Activated CD4-positive, alpha-beta T cell treated with anti-CD3 and anti-CD28 coated beads, Interleukin-2, amount 10 ng/mL, durations not matched to agents 24 days and 14 days (primary cell): ENCODE measurements at places on chromosomes 3 and 15. TPM values are rescaled to one million over a fixed set of nuclear protein-coding genes. Genes with fewer than 3 reads are reported as not detected.
A peak's percentile ranks its signal among the peaks of the same experiment; 100 is the strongest.

Gene GOLGA6D
- total RNA-seq = not detected in 2 replicates

Gene CYP8B1
- total RNA-seq = not detected in 2 replicates

DNA sequence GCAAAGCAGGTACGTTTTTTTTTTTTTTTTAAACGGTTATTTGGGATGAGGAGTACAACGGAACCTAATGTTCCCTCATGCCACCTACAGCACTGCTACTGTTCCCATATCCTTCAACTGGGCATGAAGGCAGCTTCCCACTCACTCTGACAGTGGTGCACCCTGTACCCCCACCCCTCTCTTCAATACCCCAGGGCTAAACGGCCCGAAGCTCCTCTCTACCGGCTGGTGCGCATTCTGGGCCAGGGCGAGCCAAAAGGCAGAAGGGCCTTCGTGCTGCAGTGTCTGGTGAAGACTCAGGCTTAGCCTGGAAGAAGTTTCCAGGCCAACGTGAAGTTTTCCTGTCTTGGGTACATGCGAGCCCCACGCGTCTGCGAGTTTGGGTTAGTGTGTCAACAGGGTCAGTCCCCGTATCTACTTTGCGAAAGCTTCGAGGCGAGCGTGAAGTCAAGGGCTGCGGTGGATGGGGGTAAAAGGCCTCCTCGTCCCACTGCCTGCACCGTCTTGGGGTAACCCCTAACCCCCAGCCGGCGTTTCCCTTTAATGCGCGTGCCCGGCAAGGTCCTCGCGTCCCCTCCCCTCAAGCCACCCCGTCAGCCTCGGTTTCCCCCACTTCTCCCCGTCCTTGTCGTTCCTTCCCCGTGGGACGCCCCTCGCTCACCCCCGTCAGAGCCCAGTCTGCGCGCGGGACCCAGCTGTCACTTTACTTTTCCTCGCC lies 765 bp upstream of the UBE2E2 start:
- peaks cover 49% of the 10 kb centered on the region for H3K27me3 ChIP-seq
- peak overlapping the region; percentile 83 for H3K4me3 ChIP-seq
- peak overlapping the region; percentile 56 for H3K27ac ChIP-seq
- no peak for DNase-seq
- H3K4me1 ChIP-seq = peaks cover 24% of the 10 kb centered on the region

- H3K4me1 ChIP-seq = no peaks in the 10 kb centered on the region
- no peak overlapping the region for H3K4me3 ChIP-seq
- DNase-seq = no peak
- no peak overlapping the region for H3K27ac ChIP-seq
Measured at GRCh38 chr3:57112206-57112605, 51.7 kb downstream of the SPATA12 start.

- DNase-seq = no peak
- no peaks in the 10 kb centered on the region for H3K36me3 ChIP-seq
- peaks cover 23% of the 10 kb centered on the region for H3K27me3 ChIP-seq
- no peak overlapping the region for H3K4me3 ChIP-seq
- no peaks in the 10 kb centered on the region for H3K4me1 ChIP-seq
Measured at GRCh38 chr15:82958638-82959037, 6.1 kb upstream of the HOMER2 start.

DNA sequence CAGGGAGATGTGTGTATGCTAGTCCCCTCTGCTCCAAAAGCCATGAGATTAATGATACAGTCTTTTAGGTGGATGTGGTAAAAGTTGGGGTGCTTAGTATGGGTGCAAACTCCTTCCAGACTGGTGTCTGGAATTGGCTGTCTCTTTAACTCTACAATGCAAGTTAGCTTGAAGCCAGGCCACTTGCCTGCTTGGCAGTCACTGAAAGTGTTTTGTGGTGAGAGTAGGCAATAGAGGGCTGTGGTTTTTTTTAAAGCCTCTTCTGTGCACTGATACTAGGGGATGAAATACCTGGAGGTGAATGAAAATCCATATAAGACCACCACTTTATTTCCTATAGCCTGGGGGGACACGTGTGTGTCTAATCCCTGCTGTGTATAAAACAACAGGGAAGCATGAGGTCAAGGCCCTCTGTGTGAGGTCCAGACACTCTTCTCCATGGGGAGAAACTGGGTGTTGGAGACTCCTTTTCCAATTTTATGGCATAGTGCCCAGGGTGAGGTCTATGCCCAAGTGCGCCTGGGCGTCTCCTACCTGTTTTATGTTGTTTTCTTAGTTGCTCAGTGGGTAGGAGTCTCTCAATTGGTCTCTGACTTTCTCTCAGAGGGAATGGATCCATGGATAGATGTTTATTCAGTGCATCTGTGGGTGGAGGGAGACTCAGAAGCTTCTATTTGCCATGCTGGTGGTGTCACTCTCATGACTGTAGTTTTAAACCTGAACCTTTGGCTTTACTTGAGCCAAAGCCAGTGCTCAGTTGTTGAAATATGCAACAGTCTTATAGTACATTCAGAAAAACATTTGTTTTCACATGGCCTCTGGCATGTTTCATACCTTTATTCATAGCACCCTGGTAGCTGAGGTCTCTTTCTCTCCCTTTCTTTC lies 327.8 kb upstream of the ATP11B start:
- no peaks in the 10 kb centered on the region for H3K4me1 ChIP-seq
- no peak for DNase-seq
- no peaks in the 10 kb centered on the region for H3K27me3 ChIP-seq
- H3K36me3 ChIP-seq = no peaks in the 10 kb centered on the region
- H3K4me3 ChIP-seq = no peak overlapping the region
- no peak overlapping the region for H3K27ac ChIP-seq

Gene TICRR
- 18.8 and 21.0 TPM in 2 replicates for total RNA-seq

Gene NRG4
- not detected in 2 replicates for total RNA-seq

GRCh38 chr3:37621771-37622170 lies 239.9 kb upstream of the CTDSPL start:
- no peak overlapping the region for H3K27ac ChIP-seq
- no peaks in the 10 kb centered on the region for H3K27me3 ChIP-seq
- no peak for DNase-seq
- H3K4me1 ChIP-seq = peaks cover 3% of the 10 kb centered on the region
- H3K4me3 ChIP-seq = no peak overlapping the region
- no peaks in the 10 kb centered on the region for H3K36me3 ChIP-seq

- H3K27me3 ChIP-seq = no peaks in the 10 kb centered on the region
- no peaks in the 10 kb centered on the region for H3K4me1 ChIP-seq
- DNase-seq = no peak
- H3K36me3 ChIP-seq = no peaks in the 10 kb centered on the region
- no peak overlapping the region for H3K27ac ChIP-seq
- no peak overlapping the region for H3K4me3 ChIP-seq
Measured at GRCh38 chr15:37054336-37054735, 46.0 kb downstream of the MEIS2 start.

GRCh38 chr3:36408146-36408545 lies 27.8 kb downstream of the STAC start:
- peak; percentile 21 for DNase-seq
- no peaks in the 10 kb centered on the region for H3K4me1 ChIP-seq
- H3K36me3 ChIP-seq = no peaks in the 10 kb centered on the region
- no peak overlapping the region for H3K27ac ChIP-seq

Gene FOXL2NB
- total RNA-seq = not detected in 2 replicates

Gene PBRM1
- total RNA-seq = 65.7 and 67.8 TPM in 2 replicates

DNA sequence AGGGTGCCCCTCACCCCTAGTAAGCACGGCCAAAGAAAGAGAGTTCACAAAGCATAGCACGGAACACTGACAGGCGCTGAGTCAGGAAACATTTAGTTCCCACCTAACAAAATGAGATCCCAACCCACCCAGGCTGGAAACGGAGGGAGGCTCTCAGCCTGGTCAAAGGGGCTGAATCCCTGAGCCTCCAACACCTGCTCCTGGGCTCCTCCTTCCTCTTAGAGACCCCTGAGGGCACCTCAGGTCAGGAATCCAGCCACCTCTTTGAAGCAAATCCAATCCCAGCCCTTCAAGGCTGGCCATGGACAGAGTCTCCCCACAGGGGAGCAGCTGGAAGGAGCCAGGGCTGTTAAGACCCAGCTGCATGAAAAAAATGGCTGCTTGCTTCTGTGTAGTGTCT lies 154.4 kb upstream of the HES1 start:
- no peaks in the 10 kb centered on the region for H3K36me3 ChIP-seq
- H3K4me3 ChIP-seq = no peak overlapping the region
- no peak for DNase-seq
- H3K27ac ChIP-seq = no peak overlapping the region
- peaks cover 35% of the 10 kb centered on the region for H3K27me3 ChIP-seq
- no peaks in the 10 kb centered on the region for H3K4me1 ChIP-seq

DNA sequence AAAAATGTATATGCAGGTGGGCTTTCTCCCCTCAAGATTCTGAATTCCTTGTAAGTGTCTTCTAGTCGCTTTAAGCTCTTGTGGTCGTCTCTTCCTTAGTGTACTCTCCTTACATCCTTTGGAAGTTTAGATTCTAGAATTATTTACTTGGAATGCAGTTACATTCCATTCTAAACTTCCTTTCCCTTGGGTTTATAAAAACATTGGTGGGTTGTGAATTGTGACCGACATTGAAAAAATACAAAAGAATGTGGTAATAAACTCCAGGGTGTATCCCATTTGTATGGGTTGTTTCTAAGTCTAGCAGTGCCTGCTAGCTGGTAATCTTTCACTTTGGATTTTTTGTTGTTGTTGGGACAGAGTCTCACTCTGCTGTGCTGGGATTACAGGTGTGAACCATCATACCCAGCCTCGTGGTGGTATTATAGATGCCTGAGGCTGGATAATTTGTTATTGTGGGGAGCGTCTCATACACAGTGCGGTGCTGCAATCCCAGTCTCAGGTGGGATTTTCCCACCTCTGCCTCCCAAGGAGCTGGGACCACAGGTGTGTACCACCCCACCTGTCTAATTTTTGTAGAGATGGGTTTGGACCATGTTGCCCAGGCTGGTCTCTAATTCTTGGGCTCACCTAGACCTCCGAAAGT lies 9.1 kb downstream of the CHD2 start:
- H3K27ac ChIP-seq = peak overlapping the region; percentile 34
- H3K4me1 ChIP-seq = peaks cover 82% of the 10 kb centered on the region
- H3K27me3 ChIP-seq = no peaks in the 10 kb centered on the region
- peak overlapping the region; percentile 63 for H3K4me3 ChIP-seq
- H3K36me3 ChIP-seq = peaks cover 54% of the 10 kb centered on the region

DNA sequence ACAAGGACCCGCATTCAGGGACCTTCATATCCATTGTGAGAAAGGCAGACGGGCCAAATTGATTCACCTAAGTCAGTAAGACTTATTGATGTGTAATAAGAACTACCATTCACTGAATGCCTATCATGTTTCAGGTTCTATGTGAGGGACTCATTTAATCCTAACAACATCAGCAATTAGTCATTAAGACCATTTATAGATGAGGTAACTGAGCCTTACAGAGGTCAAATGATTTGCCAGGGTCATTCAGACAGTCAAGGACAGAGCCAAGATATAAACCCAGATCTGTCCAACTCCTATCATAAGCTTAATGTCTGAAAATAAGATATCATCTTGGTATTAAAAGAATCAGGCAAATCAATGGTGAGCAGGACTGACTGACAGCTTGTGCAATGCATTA lies 453.8 kb downstream of the MAGI1 start:
- no peaks in the 10 kb centered on the region for H3K4me1 ChIP-seq
- no peak overlapping the region for H3K4me3 ChIP-seq
- H3K27me3 ChIP-seq = no peaks in the 10 kb centered on the region
- no peak overlapping the region for H3K27ac ChIP-seq

Gene MYD88
- 32.0 and 36.9 TPM in 2 replicates for total RNA-seq

DNA sequence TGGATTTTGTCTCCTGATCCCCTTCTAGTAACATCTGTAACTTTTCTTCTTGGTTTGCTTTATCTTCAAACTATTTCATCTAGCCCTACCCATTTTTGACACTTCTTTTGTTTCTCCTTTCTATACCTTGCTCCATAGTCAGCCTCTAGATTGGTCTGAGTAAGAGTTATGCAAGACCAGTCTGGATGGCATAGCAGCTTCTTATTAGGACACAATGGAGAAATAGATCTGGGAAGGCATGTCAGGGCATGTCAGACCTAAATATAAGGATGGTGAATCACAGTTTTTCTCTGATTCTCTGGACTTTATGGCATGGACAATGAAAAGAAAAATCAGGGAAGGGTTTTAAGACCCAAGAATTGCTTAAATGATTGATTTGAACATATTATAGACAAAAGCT lies 452.5 kb downstream of the RAP2B start:
- H3K36me3 ChIP-seq = no peaks in the 10 kb centered on the region
- no peaks in the 10 kb centered on the region for H3K27me3 ChIP-seq
- no peak overlapping the region for H3K27ac ChIP-seq
- H3K4me1 ChIP-seq = no peaks in the 10 kb centered on the region
- no peak overlapping the region for H3K4me3 ChIP-seq
- DNase-seq = no peak

GRCh38 chr3:33729993-33730392 lies 11.9 kb upstream of the CLASP2 start:
- no peak overlapping the region for H3K4me3 ChIP-seq
- H3K27ac ChIP-seq = no peak overlapping the region
- no peaks in the 10 kb centered on the region for H3K27me3 ChIP-seq
- no peaks in the 10 kb centered on the region for H3K4me1 ChIP-seq

DNA sequence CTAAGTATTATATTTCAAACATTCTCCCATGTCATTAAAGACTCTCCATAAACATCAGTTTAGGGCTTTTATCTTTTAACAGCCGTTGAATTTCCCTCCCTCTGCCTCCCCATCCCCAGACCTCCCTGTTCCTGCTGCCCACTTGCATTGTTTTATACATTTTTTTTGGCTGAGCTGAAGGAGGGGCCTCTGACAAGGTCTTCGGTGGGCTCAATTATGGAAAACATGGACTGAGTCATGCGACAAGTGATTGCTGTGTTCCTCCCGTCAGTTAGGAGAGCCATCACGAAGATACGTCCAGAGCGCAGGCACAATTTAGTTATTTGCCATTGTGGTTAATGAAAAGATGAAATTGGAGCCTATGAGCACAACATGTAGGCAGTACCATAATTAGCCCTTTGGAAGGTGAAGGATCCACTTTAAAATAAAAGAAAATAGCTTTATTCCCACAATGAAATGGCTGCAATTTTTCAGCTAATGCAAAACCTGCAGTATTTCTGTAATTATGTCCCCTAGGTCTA lies 12.0 kb upstream of the NMNAT3 start:
- H3K36me3 ChIP-seq = no peaks in the 10 kb centered on the region
- no peak overlapping the region for H3K4me3 ChIP-seq
- H3K4me1 ChIP-seq = no peaks in the 10 kb centered on the region

DNA sequence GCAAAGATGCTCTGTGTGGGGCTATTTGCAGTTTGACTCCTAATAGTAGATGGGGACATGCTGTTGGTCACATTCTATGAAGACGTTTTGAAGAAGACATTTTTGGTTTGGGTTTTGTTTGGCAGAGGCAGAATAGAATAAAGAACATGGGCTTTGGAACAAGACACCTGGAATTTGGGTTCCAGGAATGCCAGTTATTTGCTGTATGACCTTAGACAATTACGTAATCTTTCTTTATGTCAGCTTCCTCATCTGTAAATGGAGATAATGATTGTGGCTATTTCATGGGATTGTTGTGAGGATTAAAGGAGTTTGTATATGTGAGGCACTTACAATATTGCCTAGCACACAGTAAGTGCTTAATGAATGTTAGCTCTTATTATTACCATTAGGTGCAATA lies 91.6 kb downstream of the MESD start:
- H3K4me1 ChIP-seq = no peaks in the 10 kb centered on the region
- H3K27me3 ChIP-seq = no peaks in the 10 kb centered on the region
- peaks cover 2% of the 10 kb centered on the region for H3K36me3 ChIP-seq
- no peak for DNase-seq

Gene ARPP21
- not detected in 2 replicates for total RNA-seq
